ENCODE measurements at places on chromosomes 7 and 10.
A peak's percentile ranks its signal among the peaks of the same experiment; 100 is the strongest.

GRCh38 chr7:39294022-39294421 lies 272.2 kb upstream of the YAE1 start:
- DNase-seq: no peak

DNA sequence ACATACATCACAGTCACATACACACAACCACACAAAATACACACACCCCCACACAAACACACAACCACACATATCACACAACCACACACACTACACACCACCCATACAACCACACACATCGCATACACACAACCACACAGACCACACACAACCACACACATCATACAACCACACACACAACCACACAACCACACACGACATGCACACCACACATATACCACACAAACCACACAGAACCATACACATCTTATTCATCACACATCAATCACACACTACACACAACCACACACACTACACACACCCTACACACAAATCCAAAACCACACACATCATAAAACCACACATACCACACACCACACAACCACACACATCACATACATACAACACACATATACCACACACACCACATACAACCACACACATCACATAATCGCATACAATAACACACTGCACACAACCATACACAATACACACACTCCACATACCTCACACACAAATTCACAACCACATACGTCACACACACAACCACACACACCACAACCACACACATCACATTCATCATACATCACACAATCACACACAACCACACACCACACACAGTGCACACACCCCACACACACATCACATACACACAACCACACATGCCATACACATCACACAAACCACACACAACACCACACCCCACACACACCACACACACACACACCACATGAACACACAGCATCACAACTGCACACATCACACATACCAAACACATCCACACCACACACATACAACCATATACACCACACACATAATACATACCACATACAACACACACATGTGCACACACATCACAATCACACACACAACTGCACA lies 30.4 kb downstream of the GPRIN2 start:
- no peak for DNase-seq

DNA sequence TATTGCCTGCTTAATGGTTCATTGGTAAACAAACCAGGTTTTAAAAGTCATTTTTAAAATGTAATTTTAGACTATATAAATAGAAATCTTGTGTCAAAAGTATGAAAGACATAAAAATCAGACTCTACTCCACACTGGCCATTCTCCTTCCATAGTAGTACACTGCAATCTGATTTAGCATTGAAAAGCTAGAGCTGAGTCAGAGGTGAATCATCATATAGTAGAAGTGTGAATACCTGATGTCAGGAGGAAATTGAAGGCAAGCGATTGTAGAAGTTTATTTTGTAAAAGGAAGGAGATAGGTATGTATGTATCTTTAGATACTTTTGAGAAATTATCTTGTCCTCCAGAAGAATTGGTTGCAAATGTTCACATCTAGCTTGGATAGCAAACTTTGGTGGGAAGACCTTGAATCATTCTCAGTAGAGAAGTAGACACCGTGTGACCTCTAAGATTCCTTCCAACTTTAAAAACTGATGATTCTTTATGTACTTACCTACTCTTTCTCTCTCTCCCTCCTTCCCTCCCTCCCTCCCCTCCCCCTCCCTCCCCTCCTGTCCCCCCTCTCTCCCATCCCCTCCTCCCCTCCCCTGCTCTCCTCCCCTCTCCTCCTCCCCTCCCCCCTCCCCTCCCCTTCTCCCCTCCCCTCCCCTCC lies 88.1 kb downstream of the BTAF1 start:
- no peak for DNase-seq

DNA sequence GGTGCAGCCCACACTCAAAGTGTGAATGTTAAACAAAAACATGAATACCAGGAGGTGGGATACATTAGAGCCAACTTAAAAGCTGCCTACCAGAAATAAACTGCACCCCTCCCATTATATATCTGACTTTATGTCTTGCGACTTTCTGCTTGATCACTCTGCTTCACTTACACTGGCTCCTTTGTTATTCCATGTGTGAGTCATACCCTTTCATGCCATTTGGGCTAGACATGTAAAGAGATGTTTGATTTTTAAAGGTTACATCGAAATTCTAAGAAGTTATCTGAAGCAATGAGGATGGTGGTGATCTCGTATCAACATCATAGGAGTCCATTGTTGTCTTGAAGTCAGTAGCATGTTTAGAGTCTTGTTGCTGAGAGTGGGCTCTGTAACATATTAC lies 31.6 kb upstream of the ETV1 start:
- no peak for DNase-seq

DNA sequence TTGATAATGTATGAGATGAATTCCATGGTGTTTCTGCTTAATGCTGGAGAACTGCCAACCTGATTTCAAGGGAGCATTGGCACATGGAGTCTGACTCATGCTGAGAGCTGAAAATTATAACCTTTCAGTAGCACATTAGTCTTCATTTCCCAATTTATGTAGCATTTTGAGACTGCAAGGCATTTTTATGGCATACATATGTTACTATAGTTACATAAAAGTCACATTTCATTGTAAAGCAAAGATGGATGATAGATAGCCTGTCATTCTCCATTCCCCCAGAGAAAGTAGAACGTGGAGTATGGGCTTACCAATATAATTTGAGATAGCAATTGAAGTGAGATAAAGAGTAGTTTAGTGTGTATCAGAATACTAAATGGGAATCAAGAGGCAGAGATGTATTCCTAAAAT lies 103.1 kb downstream of the SLC16A9 start:
- DNase-seq: no peak

DNA sequence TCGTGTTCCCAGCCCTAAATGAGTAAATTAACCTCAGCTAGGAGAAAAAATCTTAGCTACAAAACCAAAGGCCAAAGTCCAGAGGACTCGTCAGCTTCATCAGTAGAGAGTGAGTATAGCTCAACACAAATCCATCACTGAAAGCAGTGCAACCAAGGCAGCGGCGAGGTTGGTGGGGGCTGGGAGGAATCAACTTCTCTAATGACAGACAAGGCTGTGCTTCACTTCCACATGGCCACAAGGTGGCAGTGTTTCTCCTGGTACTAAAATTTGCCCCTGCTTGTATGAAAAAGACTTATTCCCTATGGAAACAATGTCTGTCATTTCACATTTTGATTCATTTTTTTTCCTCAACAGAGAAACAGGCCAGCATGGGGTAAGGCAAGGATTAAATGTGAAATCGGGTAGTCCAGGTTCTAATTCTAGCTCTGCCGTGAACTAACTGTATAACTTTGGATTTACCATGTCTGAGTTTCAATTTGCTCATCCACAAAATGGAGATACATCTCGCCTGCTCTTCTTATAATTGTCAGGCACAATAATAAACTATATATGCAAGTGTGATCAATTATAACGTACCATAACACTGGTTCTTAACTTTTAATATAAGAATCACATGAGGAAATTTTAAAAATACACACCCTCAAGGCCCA lies 39.3 kb downstream of the FAS start:
- DNase-seq: peak; percentile 69

- DNase-seq: no peak
Observed at GRCh38 chr7:79272938-79273337, 180.5 kb downstream of the MAGI2 start.

GRCh38 chr7:45456105-45456504 lies 118.1 kb upstream of the ADCY1 start:
- no peak for DNase-seq

GRCh38 chr7:27172823-27173510 lies 1.2 kb downstream of the HOXA10 start:
- DNase-seq: peak; percentile 89

DNA sequence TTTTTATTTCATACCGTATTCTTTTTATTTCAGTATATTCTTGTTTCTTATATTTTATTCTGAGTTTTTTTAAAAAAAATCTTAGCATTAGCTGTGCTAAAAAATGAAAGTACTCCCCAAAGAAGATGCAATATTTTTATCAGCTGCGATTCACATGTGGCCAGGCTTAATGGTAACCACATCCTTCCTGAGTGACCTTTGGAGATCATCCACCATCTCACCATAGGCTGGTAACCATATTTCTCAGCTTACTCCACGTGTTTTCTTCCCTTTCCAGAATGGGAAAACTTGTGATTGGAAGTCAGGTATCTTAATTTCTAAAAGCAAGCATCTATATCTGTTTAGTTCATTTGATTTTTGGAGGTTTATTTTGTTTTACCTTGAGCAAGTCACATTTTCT lies 18.8 kb upstream of the LIPM start:
- no peak for DNase-seq

GRCh38 chr7:86747698-86748097 lies 104.0 kb downstream of the GRM3 start:
- DNase-seq: no peak

DNA sequence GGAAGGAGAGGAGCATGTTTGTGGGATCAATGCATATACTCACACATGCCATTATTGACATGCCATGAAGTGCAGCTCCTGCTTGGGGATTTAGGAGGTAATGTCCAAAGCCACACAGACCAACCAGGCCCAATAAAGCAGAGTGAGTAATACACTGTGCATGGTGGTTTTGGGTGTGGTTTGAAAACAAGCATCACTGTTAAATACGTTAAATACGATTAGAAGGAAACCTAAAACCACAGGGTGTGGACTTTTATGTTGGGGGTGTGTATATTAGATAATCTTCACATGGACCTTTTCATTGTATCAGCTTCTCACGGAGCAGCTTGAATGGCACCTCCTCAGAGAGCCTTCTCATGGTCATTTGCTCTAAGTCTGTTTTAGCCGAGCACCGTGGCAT lies 10.4 kb upstream of the EIF3A start:
- DNase-seq: no peak

- no peak for DNase-seq
Observed at GRCh38 chr7:29247224-29247962, 52.8 kb downstream of the CHN2 start.

- DNase-seq: no peak
Observed at GRCh38 chr7:130641497-130641896, 27.1 kb downstream of the COPG2 start.

DNA sequence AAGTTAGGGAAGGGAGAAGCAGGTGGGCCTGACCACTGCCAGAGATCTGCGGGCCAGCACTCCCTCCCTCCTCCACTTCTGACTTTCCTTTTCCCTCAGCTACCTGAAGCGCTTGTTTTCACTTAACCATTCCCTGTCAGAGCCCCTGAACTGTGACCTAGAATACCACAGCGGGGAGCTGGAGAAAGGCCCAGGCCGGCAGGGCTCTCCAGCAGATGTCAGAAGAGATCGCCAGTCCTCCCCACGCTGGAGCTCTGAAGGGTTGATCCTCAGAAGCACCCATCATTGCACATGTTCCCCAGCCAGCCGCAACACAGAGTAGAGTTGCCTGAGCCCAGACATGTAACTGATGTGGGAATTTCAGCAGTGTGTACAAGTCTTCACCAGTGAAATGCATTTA lies 44.4 kb upstream of the GAD2 start:
- DNase-seq: no peak

DNA sequence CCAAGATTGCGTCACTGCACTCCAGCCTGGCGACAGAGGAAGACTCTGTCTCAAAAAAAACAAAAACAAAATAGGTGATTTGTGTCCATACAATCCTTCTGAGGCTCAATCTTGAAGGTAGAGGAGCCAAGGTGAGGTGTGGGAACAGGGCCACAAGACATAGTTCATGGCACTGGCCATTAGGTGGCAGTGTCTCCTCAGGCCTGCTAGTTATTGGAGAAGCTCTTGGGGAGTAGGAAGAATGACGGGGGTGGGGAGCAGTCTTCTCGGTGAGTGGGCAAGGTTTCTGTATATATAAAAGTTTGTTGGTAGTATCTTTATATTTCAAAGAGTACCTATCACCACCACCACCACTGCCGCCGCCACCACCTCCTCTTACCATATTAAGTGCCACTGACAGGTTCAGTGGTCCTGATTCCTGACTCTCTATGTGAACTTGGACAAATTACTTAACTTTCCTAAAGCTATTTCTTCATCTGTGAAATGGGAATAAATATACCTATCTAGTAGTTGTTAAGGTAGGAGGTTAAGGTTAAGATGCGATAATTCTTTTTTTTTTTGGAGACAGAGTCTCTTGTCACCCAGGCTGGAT lies 24.0 kb downstream of the CCSER2 start:
- no peak for DNase-seq

DNA sequence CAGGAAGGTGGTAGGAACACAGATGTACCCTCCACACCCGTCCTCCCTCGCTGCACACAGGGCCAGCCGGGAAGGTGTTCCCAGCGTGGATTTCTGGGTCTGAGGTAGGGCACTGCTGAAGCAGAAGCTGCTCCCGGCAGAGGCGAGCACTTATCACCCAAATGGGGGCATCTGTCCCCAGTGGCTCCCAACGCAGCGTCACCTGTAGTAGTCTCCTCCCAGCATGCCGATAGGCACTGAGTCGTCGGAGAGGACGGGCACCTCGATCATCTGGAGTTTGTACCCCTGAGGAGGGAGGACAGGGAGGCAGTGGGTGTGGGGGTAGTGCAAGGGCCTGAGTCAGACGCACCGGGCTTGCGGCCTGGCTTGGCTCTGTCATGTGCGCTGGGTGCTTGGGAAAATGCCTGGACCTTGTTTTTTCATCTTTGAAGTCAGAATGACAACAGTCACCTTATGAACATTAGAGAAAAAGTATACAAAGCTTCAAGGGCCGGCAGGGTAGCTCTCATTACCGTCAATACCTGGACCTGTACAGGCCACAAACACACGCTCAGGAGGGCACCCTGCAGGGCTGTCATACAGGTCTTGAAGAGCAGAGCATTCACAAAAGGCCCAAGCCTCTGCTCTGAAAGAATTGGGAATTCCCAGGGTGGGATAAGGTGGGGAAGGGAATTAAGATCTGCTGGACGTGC lies 3.1 kb upstream of the PYROXD2 start:
- no peak for DNase-seq

GRCh38 chr10:4758256-4758655 lies 67.8 kb upstream of the AKR1E2 start:
- no peak for DNase-seq

DNA sequence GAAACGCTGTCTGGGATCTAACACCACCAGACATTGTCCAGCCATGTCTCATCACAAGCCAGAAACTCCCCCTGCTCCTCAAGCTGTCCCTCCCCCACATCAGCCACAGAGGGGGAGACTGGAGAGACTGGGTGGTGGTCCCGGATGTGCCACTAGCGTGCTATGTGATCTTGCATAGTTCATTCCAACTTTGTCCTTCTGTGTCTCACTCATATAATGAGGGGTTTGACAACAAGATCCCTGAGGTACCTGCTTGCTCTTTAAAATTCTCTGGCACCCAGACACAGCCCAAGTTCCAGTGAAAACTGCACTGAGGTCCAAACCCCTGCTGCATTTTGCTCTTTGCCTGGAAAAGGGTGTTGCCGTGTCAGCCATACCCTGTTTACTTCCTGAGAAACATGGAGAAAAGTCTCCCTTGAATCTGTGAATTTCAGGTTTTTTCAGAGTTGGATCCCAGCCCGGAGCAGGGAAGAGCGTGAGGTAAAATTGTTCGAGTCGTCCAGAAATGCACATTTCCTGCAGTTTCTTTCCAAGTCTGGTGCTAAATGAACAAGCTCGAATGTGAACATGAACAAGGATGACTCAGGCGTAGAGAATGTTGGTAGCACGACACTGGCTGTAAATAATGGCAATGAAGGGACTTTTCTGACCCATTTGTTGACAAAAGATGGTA lies 156.6 kb downstream of the CCDC3 start:
- DNase-seq: peak; percentile 91

- no peak for DNase-seq
Observed at GRCh38 chr10:78544423-78545090, 510.9 kb downstream of the RPS24 start.

GRCh38 chr7:51346126-51346525 lies 29.5 kb upstream of the COBL start:
- no peak for DNase-seq
